ENCODE measurements at places on chromosomes 2 and 18. TPM values are rescaled to one million over a fixed set of nuclear protein-coding genes. Genes with fewer than 3 reads are reported as not detected.

GRCh38 chr2:100749771-100750542 lies 70.0 kb upstream of the NPAS2 start:
- no peak for DNase-seq

GRCh38 chr18:22848615-22849014 lies 84.5 kb upstream of the RBBP8 start:
- DNase-seq, result no peak

DNA sequence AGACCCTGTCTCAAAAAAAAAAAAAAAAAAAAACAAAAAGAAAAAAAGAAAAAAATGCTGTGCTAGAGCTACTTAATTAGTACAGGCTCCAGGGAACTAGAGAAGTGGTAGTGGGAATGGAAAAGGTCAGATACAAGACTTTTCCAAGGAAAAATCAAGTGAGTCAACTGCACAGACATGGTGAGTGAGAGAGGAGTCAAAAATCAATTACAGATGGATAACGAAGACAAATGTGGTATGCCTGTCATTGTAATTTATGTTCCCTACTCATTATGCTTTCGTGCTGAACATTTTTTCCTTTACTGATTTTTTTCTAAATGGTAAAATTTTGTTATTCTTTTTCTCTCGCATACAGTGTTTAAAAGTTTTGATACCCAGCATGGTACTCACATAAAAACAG lies 111.5 kb downstream of the MDH1 start:
- no peak for DNase-seq

DNA sequence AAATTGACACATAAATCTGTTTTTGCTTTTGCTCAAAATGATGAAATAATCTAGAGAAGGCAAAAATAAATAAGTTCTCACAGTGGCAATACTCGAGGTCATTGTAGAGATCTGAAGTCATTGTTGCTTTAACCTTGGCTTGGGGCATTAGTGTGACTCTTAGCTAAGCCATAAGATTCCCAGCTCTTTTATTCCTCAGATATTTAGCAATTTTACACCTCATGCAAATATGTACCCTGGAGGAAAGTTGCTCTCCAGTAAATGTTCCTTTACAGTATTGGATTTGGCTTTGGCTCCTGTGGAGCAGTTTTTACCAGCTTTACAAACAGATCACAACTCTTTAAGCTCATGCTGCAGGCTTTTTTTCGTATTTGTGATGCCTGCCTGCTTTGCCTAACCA lies 134.2 kb upstream of the NABP1 start:
- DNase-seq, result no peak

CLEC4F gene
- total RNA-seq, result 0.17 TPM

Data from mucosa of gallbladder (tissue), 1 donor.